ENCODE measurements at places on chromosomes 16 and 17.

DNA sequence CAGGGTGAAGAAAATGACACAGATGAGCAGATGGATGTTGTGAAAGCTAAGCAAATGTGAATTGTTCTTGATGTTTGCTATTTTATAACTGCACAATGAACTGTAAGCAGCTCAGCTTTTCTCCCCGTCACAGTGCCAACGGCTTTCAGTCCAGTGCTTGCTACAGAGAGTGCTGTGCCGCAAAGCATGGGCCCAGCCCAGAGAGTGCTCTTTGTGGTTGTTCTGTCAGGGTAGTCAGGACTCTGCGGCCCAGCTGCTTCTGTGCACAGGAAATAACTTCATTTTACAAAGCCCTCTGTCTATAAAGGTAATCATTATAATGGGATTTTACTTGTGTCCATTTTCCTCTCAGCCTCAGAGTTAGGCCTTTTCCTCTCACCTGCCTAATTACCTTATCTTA, 39.1 kb downstream of the CDRT15 start:
- no peak for DNase-seq

- DNase-seq, result no peak
Observed at GRCh38 chr16:31696968-31697743, 169.5 kb downstream of the AHSP start.

DNA sequence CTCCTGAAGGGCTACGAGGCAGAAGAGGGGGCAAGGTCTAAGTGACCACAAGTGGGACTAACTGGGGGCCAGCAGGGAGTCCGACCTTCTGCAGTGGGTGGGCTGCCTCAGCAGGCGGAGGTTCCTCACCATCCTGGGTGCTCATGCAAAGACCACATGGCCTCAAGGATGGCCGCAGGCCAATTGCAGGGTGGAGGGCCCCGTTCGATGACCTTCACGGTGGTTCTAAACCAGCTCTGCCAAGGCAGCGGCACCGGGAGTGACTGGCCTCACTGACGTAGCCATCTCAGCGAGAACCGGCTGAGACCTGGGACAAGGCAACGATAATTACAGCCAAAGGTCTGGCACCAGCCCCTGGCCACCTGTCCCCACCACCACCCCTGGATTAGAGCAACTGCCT, 5.7 kb downstream of the SMIM5 start:
- peak; percentile 52 for DNase-seq

- no peak for DNase-seq
Observed at GRCh38 chr16:10883004-10883403, 6.0 kb downstream of the CIITA start.

DNA sequence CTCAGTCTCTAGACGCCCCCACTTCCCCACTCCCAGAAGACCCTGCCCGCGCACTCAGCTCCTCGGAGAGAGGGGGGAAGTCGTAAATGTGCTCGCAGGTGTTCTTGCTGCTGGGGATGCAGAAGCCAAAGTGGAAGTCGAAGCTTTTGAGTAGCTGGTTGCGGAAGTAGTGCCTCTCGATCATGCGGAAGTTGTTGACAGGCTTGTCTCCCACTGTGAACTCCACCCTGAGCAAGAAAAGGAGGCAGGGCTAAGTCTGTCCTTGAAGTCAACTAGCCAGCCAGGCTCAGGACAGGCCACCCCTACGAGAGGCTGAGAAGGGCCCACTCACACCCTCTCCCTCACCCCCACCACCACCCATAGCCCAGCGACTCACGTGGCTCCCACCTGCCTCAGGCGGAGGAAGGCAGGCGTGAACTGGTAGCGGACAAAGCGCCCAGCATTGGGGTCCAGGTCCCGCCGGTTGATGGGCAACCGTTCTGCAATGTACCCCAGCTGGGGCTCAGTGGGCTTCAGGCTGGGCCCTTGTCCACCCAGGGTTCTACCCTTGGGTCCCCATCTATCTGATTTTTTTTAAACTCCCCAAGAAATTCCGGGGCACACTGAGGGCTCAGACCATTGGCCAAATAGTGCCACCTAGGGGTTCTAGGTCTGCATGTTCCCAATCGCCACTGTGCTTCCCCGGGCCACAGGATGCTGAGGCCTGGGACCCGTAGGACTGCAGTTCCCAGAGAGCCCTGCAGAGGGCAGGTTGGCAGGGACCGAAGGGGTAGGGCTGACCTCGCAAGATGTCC, 4.6 kb downstream of the UNC119 start:
- peak; percentile 69 for DNase-seq

DNA sequence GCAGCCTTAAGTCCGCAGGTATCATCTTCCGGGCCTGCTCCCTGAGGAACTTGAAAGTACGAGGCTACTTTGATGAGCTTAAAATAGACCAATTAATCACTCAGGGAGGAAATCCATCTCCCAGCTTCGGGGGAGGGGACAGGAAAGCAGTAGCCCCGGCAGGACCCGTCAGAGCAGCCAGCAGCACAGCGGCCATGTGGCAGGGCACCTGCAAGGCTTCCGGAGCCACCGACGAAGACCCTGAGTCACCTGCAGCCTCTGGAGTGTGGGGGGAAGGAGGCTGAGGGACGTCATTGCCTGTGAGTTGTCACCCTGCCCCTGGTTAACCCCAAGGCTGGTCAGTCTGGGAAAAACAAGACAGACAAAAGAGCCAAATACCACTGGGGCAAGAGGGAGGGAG, 4.4 kb upstream of the CYB561 start:
- DNase-seq, result no peak

DNA sequence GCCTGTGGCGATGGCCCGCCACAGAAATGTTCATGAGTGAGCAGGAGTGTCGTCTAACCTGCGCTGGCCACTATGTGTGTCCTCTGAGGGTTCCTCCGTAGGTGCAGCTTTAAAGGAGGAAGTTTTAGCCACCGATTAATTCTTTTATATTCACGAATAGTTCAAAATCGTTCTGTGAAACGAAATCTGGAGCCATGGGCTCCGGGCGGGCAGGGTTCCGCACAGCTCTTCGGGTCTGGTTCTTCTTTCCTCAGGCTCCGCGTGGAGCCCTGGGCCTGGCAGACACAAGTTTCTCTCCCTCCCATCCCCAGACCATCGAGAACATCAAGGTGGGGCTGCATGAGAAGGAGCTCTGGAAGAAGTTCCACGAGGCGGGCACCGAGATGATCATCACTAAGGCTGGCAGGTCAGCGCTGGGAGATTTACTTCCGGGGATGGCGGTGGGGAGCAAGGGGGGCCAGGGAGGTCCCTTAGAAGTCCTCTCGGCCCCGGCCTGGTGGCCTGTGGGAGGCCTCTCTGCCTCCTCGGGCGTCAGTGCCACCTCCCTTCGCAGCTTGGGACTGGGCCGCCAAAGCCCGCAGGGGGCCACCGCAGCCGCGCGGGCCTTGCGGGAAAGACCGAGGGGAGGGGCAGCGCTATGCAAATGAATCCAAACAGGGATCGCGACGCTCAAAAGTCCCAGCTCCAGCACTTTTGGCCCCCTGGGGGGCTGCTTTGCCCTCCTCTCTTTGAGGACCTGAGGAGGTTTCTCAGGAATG, 5.2 kb downstream of the TBX4 start:
- DNase-seq, result no peak

Measured in left ventricle myocardium inferior (tissue), 1 donor.